Ascending aorta (tissue), 2 donors: ENCODE measurements at places on chromosomes 13 and 19. TPM values are rescaled to one million over a fixed set of nuclear protein-coding genes. Genes with fewer than 3 reads are reported as not detected.

SERPINE3 gene
- total RNA-seq: not detected

DNA sequence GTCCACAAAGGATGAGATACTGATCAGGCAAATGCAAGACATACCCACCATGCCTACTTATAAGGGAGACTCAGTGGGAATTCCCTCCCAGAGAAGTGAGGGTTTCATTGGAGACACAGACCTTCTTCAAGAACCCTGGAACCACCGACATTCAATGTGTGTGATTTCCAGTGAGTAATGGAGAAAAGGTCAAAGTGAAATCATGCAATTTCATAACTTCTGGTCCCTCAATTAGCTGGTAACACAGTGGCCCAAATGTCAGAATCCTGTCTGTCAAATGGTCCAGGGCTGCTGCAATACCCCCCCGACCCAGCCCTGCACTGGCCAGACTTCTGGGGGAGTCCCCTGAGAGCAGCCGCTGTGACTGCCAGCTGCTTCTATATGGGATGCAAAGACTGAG lies 4.7 kb upstream of the METTL21C start:
- no peak for DNase-seq

VSIG10L gene
- 1.4 TPM for total RNA-seq

DNA sequence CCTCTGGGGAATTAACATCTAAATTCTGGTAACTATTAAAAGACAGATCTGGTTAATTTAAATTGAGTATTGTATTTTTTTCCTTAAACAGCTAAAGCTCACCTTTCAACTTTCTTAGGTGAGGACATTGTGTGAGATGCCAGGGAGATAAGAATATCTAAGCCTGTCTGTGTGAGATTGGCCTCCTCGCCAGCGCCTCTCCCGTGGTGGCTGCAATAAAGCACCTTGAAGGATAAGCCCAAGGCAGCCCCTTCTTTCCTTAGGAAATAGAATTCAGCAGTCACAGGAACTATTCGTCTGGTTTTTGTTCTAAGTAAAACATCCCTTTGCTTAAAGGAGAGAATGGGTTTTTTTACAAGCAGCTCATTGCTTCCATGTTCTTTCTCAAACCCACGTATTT lies 24.6 kb downstream of the NAXD start:
- no peak for DNase-seq

GRCh38 chr13:113857531-113858195 lies 6.2 kb downstream of the GAS6 start:
- no peak for DNase-seq

DNA sequence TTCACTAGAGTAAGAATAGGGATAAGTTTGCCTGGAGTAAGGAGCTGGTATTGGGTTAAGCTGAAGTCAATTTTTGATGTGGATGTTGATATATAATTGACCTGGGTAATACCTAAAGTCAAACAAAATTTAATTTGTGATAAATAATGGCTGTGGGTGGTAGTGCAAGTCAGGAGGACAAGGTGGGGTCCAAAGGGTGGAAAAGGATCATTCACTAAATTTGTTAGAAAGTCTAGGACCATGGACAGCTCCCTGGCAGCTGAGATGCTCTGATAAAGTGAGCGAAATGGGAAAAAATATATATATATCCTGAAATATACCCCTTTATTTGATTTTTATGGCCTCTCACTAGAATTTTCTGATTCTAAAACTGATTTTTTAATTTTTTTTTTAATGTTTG lies 463.5 kb downstream of the GPC6 start:
- no peak for DNase-seq

GRCh38 chr19:46717034-46717715 lies at the start of gene PRKD2:
Gene PRKD2 (minus strand): TSS chr19:46717114. CDS start chr19:46716370, 744 bp downstream.
- peak; percentile 46 for DNase-seq

IFNL1 gene
- total RNA-seq: not detected

DNA sequence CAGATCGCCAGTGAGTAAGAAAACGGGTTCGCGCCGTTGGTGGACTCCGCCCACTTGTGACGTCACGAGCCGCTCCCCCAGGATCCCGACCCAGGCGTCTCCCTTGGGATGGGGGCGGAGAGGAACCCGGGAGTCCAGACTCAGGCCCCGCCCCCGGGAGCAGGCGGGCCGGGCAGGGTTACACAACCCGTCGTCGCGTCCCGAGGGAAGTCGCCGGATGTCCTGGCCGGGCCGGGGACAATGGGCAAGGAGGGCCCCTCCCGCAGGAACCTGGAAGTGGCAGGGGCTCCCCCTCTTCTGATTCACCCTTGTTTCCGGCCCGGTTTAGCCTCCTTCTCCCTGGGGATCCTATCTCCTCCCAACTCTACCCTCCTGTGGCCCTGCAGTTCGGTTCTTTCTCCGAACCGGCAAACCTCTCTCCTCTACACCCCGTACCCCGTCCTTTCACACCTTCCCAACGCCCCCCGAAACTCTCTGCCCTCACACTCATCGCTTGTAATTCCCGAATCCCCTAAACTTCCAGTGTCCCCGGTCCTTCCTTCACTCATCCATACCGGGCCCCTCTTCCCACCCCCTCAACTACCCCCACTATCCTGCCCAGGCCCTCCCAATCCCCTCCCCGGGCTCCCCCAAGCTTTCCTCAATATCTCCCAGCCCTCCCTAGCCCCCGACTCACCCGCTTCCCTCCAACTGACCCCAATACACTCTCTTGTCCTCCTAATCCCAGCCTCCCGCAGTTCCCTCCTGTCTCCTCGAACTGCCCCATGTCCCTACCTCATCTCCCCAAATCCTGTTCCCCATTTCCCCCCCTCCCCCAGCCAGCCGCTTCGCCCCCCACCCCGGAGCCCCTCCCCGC lies 20.0 kb upstream of the ERCC1 start:
- peak; percentile 100 for DNase-seq

- DNase-seq: no peak
These were observed 236.6 kb upstream of the MAB21L1 start for GRCh38 chr13:35712907-35713761.

SHANK1 gene
- total RNA-seq: 1.3 TPM

DNA sequence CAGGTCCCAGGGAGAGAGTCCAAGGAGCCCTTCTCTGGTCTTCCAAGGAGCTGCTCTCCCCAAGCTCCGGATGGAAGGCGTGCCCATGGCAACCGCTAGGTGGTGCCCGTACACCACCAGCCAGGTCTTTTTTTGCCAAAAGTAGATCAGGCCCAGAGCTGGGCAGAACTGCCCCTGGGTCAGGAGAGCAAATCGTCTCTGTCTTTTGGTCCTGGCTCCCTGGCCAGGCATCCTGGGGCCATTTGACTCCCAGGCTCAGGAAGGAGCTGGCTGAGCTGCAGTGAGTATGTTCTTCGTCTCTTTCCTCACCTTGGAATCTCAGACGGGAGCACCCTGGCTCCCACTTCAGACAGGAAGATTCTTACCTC lies 24.6 kb upstream of the BCL3 start:
- DNase-seq: peak; percentile 89

DOCK9 gene
- total RNA-seq: 88.2 TPM

DNA sequence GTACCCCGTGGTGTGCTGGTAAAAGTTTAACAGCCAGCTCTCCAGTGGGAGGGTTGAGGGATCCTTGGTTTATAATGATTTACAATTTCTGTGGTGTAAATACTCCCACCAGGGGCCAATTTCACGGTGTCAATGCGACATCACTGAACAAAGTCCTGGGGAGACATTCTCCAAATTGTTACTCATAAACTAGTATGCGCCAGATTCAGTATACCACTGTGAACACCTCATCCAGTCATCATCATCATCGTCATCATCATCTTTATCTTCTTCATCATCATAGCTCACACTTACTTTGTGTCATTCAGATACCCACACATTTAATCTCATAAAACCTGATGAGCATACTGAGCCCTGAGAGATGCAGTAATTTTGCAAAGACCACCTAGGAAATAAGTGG lies 17.2 kb upstream of the TNFSF14 start:
- no peak for DNase-seq

GRCh38 chr19:31513841-31514240 lies 164.6 kb upstream of the TSHZ3 start:
- DNase-seq: no peak

- no peak for DNase-seq
These were observed 3.0 kb upstream of the HIPK4 start for GRCh38 chr19:40392894-40393517.

DNA sequence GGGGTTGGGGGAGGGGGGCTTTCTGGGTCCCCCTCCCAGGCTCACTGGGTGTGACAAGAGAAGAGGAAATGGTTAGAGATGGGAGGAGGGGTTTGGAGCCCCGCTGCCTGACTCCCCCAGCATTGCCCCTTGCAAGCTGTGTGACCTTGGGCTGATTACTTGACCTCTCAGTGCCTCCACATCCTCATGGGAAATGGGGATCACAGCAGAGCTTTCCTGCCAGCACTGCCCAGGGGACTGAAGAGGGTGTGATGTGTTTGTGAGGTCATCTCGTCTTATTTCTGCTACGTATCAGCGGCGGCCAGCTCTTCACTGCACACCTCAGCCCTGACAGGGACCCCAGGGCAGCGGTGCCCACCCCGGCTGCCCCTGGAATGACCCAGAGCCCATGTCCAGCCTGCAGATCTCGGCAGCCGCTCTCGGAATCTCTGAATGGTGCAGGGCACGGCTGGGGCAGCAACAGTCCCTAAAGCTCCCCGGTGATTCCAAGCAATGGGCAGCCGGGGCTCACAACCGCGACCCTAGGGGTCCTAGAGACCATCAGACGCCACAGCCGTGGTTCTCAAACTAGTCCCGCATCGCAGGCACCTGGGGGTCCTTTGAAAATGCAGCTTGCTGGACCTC lies 8.4 kb downstream of the PNMA8B start:
- no peak for DNase-seq

TMEM255B gene
- total RNA-seq: 4.7 TPM

IL11 gene
- total RNA-seq: not detected

RELB gene
- 8.7 TPM for total RNA-seq

GRCh38 chr19:55474269-55475265 lies 1.9 kb upstream of the ZNF628 start:
- no peak for DNase-seq

GRCh38 chr19:32891609-32892008 lies 22.0 kb upstream of the SLC7A9 start:
- no peak for DNase-seq

GRCh38 chr13:46644816-46645215 lies 91.8 kb downstream of the LRCH1 start:
- DNase-seq: no peak

GRCh38 chr13:41107104-41107571 lies 25.5 kb downstream of the KBTBD6 start:
- no peak for DNase-seq

HNRNPA1L2 gene
- 0.32 TPM for total RNA-seq

FCAR gene
- not detected for total RNA-seq

- no peak for DNase-seq
These were observed 521 bp upstream of the NUP58 start for GRCh38 chr13:25300861-25301346.

- no peak for DNase-seq
These were observed 68.0 kb downstream of the KDM4B start for GRCh38 chr19:5036698-5037563.

GRCh38 chr13:112187527-112188297 lies 120.8 kb downstream of the SOX1 start:
- no peak for DNase-seq

DNA sequence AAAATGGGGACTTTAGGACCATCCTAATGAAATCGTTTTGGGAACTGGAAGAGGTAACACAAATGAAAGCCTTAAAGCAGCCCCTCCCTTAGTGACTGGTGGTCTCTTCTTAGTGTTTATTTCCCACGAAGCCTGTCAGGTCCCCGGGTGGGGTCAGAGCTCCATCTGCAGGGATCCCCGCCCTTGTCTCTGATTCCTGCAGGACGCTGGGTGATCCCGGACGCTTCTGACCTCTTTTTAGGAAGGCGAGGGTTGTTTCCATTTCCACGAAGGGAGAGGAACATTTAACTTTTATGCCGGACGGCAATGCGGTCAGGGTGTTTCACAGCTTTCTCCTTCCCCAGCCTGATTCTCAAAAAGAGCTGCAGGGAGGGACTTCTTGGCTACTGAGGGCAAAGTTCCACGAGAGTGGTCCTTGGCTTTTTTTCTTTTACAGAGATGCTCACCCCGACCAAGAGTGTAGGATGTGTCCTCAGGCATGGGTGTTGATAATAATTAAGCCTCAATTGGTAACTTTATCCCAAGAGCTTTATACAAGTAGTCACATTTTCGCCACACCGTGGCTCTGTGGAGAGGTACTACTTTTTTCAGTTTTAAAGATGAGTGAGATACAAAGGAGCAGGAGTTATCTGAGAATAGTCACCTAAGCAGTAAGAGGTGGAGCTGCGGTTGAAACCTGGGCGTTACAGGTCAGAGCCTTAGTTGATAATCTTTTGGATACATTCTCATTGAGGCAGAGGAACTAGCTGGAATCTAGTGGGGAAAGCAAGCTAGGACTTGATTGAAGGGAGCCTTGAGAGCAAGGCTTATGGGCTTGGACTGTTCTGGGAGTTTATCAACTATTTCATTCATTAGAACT lies 813 bp downstream of the ZNF284 start:
- DNase-seq: no peak

FXYD7 gene
- not detected for total RNA-seq

GRCh38 chr13:61156753-61157152 lies 258.9 kb downstream of the PCDH20 start:
- no peak for DNase-seq

DNA sequence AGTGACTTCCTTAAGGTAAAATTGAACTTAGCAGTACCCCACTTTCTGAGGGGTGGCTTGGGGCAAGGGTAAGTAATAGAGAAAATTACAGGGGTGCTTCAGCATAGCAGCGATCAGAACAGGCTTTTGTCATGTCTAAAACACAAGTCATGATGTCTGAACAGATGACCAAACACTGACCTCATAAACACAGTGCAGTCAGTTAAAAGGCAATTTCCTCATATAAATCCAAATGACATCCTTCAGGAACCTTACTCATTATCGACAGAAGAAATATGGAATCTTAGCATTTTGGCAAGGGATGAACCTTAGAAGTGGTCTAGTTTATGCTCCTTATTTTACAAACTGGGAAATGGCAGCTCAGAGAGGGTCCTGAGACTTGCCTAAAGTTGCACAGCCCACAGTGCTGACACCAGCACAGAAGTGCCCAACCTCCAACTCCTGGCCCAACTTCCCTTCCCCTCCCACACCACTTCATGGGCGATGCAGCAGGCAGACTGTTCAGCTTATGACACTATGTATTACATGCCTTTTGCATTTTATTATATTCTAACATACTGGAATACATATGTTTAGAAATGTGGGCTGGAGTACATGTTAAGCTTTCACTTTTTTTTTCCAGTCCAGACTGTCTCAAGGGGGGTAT lies 3.6 kb downstream of the GJA3 start:
- no peak for DNase-seq

- DNase-seq: no peak
These were observed 18.6 kb downstream of the ZNF233 start for GRCh38 chr19:44278181-44278690.

MIA gene
- not detected for total RNA-seq
